GM20000 (cell line): ENCODE measurements at places on chromosomes 16 and 17.

DNA sequence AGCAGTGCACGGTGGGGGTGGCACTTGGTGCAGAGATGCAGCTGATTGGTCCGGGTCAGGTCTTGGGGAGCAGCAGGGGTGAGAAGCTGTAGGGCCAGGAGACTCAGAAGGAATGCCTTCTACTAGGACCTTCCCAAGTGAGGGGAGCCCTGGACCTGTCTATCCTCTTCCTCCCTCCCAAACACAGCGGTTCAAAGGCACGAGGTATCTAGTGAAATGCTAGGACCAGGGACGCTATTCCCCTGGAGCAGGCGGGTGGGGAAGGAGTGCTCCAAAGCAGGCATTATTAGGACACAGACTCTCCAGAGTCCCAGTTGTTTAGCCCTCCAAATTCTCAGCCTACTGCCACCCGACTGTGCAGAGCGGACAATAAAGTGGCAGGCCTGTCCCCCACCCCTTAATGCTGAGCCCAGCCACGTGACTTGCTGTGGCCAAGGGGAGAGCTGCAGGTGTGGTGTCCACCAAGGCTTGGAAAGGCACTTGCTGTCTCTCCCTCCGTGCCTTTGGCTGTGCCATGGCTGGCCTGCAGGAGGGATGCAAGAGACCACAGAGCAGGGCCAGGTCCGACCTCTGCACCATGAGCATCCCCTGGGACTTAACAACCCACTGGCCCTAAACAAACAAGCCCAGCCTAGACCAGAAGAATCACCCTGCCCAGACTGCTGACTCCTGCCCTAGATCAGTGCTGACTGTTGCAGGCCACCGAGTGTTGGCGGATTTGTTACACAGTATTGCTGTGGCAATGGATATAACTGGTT, 97.2 kb downstream of the TBC1D16 start:
- no peak for DNase-seq

GRCh38 chr16:9256196-9256595, 164.8 kb downstream of the HAPSTR1 start:
- peak; percentile 47 for DNase-seq

DNA sequence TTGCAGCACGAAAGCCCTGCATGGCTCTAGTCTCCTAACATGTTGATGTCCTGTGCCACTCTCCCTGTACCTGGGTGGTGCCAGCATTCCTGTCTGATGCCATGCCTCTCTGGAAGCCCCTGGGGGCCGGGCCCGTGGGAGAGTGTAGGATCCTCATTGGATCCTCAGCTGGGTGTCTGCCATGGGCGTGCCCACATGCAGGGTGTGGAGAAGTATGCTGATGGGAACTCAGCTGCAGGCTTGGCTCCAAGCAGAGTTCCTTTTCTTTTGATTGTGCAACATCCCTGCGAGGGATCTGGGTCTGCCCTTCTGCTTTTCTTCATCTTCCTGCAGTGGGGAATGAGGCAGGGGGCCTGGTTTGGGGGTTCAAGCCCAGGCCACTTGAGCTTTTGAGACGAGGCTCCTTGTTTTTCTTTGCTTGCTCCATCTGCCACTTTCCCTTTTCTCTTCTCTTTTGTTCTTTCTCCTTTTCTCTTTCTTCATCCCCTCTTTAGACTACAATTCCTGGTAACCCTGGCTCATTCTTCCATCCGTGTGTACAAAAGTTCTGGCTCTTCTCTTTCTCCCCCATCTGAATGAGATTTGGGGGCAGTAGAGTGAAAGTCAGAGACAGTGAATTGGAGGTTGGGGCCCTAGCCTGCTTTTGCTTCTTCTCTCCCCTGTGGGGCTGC, 32.9 kb downstream of the KSR1 start:
- DNase-seq = no peak

DNA sequence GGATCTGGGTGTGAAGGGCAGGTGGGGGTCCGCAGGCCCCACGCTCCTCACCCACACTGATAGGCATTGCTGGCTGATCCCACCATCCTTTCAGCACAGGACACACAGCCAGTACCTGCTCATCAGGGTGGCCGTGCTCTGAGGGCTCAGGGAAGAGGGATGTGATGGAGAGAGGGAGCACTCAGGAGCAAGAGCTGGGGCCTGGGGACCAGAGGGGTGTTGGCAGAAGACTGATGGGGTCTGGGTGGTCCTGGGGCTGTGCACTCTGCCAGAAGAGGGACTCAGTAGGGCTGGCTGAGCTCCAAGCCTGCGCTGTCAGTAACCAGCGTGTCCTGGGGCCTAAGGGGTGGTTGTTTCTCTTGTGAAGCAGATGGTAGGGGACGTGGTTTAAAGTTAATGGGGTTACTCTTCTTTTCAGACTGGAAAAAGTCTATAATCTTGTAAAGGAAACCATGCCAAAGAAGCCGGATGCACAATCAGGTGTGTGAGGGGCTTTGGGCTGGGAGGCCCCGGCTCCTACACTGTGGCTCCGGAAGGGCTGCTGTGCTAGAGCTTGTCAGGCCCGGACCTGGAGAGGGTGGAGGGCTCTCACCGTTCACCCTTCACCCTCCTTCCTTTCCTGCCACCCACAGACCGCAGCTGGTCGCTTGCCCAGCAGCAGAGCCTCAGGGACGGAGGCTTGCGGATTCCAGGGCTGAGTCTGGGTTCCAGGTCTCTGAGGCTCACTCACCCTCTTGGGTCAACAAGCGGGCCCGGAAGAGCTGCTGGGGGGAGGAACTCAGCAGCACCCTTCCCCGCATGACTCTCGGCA, 27.8 kb downstream of the POLR3E start:
- DNase-seq = no peak

GRCh38 chr17:77700165-77700881, 258.2 kb upstream of the TNRC6C start:
- no peak for DNase-seq

DNA sequence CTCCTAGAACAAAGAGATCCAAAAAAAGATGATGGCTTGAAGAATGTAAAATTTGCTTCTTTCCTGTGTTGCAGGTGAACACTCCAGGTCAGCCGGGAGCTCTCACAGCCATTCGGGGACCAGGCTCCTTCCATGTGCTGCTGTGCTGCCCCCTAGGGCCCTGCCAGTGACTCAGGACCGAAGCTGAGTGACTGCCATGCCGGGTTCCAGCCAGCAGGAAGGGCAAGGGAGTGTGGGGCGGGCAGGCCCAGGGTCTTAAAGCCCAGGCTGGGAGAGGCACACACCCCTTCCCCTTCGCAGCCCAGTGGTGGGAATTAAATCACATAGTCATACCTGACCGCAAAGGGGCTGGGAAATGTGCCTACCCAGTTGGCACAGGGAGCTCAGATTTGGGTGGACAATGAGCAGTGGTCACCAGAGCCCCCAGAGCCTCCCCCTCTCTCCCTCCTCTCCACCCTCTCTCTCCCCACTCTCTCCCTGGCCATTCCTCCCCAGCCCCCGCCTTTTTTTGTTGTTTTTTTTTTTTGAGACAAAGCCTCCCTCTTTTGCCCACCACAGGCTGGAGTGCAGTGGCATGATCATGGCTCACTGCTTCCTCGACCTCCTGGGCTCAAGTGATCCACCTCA, 11.5 kb downstream of the EPOP start:
- peak; percentile 74 for DNase-seq

GRCh38 chr17:681738-682529, 32.7 kb downstream of the VPS53 start:
- DNase-seq = no peak

GRCh38 chr17:14813649-14814370, 451.3 kb downstream of the PMP22 start:
- peak; percentile 15 for DNase-seq

DNA sequence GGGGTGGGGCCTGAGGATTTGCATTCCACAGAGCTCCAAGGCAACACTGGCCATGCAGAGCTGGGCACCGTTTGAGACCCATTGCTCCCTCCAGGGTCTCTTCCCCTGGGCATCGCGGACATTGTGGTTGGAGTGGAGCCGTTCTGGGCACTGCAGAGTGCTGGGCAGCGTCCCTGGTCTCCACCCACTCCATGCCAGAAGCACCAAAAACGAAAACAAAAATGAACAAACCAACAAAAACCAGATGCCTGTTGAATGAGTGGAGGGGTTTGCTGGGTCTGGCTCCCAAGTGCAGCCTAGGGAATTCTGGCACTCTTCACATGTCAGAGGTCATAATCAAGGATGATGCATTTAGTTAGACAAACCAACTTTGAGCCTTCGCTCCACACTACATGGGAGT, 17.9 kb downstream of the WNT9B start:
- DNase-seq = no peak

GRCh38 chr16:20944861-20945574, 44.4 kb downstream of the LYRM1 start:
- no peak for DNase-seq

DNA sequence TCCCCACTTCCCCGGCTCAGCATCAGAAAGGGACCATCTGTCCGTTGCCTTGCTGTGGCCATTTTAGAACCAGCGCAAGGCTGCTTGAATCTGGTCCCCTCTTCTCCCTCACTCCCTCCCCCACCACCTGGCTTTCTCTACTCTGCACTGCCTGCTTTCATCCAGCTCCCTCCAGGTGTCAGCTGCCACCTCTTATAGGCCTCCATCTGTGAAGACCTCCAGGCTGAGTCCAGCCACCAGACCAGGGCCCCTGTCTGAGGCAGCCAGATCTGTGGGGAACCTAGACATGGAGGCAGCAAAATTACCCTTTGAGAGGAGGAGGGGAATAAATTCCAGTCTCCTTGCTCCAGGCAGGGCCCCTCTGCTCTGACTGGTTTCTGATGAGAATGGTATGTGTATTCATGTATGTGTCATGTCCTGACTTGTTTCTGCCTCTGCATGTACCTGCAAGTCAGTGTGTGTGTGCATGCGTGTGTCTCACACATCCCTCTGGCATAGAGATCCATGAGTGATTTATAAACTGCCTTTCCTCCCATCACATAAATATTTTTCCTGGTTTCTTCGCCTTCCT, 21.1 kb downstream of the MINK1 start:
- DNase-seq = no peak

- DNase-seq = no peak
Measured at GRCh38 chr17:65219707-65220106, 82.5 kb downstream of the RGS9 start.

- no peak for DNase-seq
Measured at GRCh38 chr17:45298546-45299285, 18.1 kb downstream of the MAP3K14 start.
